Activated CD4-positive, alpha-beta T cell treated with anti-CD3 and anti-CD28 coated beads, Interleukin-2, Interleukin-6, amounts not matched to agents 100 ng/mL and 50 ng/mL, durations not matched to agents 16 hours and 8 hours (primary cell): ENCODE measurements at places on chromosomes 13 and 19.

DNA sequence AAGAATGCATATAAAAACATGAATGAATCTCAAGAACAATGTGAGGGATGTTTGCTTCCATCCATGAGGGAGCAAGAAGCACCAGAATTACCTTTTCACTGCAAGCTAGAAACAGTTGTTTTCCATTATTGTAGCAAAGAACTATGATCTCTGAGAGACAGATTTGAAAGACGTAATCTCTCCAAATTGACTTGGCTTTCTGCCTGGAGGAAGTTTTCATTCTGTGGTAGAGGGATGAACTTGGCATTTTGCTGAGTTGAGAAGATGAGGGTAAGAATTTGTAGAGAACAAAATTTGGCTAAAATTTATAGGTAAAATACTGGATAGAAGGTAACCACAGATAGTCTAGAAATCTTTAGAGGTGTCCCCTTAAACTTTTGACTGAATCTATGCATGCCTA, 496.8 kb downstream of the TDRD3 start:
- DNase-seq: no peak

- DNase-seq: no peak
Observed at GRCh38 chr19:47375694-47376588, 26.8 kb downstream of the DHX34 start.

DNA sequence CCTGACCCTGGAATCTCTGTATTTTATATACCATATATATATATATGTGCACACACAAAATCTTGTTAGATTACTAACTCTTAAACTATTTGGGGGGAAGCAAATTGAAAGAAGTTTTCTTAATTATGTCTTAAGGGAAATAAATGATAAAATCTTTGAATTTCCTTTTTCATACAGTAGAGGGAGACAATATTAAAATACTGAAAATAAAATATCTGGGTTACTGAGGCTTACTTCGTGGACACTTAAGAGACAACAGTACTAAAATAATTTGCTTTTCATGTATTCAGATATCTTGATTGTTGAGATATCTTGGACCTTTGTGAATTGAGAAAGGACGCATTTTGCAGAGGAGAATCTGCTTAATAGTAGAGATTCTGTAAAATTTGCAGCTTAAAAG, 17.0 kb downstream of the SUGT1 start:
- no peak for DNase-seq

GRCh38 chr13:54879036-54879435, 1850.4 kb downstream of the OLFM4 start:
- no peak for DNase-seq

- peak; percentile 80 for DNase-seq
Observed at GRCh38 chr19:16062789-16063188, 13.5 kb upstream of the TPM4 start.

DNA sequence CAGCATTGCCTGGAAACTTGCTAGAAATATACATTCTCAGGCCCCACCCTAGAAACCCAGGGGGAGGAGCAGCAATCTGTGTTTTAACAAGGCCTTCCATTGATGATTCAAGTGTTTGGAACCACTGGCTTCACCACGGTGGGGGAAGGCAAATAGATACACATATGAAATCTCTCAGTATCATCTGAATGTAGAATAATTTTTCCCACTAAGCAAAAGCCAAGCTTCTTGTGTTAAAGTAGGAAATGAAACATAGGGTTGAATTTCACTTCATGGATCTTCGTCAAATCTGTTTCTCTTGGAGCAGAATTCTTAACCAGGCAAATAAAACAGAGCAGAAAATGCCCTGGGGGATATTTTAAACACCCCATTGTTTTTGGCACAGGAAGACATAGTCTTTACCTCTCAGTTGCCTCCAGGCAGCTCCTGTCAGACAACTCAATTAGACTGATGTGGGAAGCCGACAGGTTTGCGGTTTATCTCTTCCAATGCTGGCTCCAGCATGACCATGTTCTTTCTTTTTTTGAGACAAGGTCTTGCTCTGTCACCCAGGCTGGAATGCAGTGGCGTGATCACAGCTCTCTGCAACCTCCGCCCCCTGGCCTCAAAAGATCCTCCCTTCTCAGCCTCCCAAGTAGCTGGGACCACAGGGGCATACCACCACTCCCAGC, 213.0 kb downstream of the FOXO1 start:
- DNase-seq: no peak

- no peak for DNase-seq
Observed at GRCh38 chr19:35732540-35733179, 9.6 kb downstream of the IGFLR1 start.

GRCh38 chr19:1882786-1883692, 2.3 kb downstream of the ABHD17A start:
- no peak for DNase-seq

- peak; percentile 44 for DNase-seq
Observed at GRCh38 chr13:22161871-22162270, 491.0 kb downstream of the FGF9 start.

- DNase-seq: no peak
Observed at GRCh38 chr13:41307884-41308640, 3.0 kb upstream of the NAA16 start.

GRCh38 chr19:18849838-18850400, 18.2 kb downstream of the UPF1 start:
- no peak for DNase-seq

- no peak for DNase-seq
Observed at GRCh38 chr19:615619-616018, 17.7 kb downstream of the POLRMT start.

DNA sequence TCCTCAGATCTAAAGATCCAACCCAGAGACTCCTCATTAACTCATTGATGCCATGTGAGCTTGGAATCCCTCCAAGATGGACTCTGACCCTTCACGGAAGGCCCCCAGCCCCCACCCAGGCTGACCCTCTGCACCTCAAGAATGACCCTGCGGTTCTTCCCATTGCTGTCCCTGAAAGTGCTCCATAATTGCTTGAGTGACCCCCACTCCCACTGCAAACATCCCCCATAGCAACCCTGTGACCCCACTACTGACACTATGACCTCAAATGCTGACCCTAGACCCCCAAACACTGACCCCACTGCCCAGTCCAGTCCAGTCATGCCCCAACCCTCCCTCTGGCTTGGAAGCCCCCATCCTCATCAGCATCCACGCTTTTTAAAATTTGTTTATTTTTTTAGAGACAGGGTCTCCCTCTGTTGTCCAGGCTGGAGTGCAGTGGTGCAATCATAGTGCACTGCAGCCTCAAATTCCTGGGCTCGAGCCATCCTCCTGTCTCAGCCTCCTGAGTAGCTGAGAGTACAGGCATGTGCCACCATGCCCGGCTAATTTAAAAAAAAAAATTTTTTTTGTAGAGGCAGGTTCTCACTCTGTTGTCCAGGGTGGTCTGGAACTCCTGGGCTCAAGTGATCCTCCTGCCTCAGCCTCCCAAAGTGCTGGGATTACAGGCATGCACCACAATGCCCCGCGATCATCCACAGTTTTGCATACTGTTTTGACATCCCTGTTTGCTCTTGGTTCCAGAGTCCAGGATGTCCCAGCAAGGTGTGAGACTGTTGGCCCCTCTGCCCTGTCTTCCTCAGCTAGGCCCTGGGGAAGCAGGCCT, 855 bp downstream of the LYL1 start:
- no peak for DNase-seq

- no peak for DNase-seq
Observed at GRCh38 chr13:50955241-50955640, 45.6 kb downstream of the RNASEH2B start.

- DNase-seq: no peak
Observed at GRCh38 chr13:25200783-25201182, 28.7 kb upstream of the AMER2 start.

GRCh38 chr13:26221399-26221720, 754 bp downstream of the RNF6 start:
- no peak for DNase-seq

- no peak for DNase-seq
Observed at GRCh38 chr13:102903659-102904407, 58.0 kb downstream of the ERCC5 start.

DNA sequence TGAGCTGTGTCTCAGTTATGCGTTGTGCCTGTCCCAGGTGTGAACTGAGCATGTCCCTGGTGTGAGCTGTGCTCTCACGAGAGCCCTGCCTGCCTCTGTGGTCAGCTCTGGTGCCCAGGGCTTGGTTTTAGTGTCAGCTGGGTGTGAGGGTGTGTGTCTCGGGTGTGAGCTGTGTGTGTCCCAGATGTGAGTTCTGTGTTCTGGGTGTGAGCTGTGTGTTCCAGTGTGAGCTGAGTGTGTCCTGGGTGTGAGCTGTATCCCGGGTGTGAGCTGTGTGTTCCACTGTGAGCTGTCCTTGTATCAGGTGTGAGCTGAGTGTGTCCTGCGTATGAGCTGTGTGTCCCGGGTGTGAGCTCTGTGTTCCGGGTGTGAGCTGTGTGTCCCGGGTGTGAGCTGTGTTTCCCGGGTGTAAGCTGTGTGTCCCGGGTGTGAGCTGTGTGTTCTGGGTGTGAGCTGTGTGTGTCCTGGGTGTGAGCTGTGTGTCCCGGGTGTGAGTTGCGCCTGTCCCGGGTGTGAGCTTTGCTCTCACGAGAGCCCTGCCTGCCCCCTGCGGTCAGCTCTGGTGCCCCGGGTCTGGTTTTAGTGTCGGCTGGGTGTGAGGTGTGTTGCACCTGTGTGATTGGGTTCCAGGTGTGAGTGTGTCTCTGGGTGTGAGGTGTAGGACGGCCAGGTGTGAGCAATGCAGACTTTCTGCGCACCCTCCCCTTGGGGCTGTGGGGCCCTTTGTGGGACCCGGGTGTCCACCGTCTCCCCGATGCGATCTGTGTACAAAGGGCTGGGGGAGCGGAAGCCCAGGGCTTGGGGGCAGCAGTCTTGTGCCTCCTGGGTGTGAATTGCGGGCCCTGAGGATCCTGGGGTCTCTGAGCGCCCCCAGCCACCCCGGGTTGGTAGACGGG, 7.1 kb upstream of the PEAK3 start:
- DNase-seq: no peak

DNA sequence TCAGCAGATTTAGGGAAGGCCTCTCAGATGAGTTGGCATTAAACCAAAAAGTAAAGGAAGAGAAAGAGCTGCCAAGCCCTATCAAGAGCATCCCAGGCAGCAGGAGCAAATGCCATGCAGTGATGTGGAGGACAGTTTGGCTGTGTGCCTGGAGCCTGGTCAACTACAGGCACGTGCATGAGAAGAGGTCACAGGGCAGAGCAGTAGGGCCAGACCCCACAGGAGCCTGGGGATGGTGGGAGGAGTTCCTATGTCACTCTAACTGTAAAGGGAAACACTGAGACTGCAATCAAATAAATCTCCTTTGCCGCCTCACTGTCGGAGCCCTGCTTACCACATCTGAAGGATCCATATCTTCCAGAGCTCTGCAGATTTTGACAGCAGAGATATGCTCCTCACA, 240.5 kb downstream of the ENOX1 start:
- DNase-seq: no peak

DNA sequence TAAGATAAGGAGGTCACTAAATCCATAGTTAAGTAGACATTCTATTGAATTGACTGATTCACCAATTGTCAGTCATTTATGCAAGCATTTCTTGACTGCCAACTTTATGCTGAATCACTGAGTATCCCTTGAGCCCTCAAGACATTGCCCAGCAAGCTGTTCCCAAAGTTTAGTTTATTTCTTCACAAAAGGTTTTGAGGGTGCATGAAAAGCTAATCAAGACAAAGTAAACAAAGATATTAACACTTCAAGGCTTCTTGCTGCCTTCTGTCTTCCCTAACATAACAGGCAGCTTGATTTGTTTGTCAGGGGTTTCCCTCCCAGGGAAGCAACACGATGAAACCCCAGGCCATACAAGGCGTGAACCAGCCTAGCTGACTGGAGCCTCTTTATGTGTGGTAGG, 374.4 kb downstream of the SPRY2 start:
- no peak for DNase-seq

- DNase-seq: no peak
Observed at GRCh38 chr19:17268754-17269153, 1.5 kb downstream of the BABAM1 start.

DNA sequence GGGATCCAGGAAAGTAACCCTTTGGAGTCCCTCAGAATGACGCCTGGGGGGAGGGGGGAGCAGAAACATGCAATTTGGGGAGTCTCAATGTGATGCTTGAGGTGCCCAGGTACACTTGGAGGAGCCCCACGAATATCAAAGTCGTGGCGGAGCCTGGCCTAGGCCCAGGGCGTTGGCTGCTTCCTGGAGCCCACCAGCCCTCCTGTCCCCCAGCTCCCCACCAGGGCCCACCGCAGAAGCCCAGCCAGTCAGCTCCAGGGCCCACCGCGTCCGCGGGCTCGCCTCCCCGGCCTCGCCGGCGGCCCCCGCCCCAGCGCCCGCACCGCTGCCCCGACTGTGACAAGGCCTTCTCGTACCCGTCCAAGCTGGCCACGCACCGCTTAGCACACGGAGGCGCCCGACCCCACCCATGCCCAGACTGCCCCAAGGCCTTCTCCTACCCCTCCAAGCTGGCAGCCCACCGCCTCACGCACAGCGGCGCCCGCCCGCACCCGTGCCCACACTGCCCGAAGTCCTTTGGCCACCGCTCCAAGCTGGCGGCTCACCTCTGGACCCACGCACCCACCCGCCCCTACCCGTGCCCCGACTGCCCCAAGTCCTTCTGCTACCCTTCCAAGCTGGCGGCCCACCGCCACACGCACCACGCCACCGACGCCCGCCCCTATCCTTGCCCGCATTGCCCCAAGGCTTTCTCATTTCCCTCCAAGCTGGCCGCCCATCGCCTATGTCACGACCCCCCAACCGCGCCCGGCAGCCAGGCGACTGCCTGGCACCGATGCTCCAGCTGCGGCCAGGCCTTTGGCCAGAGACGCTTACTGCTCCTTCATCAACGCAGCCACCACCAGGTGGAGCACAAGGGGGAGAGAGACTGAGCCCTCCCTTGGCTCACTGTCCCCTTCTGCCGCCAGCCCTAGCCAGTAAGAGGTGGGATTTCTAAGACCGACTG, 2.1 kb downstream of the ZNF575 start:
- DNase-seq: peak; percentile 17

DNA sequence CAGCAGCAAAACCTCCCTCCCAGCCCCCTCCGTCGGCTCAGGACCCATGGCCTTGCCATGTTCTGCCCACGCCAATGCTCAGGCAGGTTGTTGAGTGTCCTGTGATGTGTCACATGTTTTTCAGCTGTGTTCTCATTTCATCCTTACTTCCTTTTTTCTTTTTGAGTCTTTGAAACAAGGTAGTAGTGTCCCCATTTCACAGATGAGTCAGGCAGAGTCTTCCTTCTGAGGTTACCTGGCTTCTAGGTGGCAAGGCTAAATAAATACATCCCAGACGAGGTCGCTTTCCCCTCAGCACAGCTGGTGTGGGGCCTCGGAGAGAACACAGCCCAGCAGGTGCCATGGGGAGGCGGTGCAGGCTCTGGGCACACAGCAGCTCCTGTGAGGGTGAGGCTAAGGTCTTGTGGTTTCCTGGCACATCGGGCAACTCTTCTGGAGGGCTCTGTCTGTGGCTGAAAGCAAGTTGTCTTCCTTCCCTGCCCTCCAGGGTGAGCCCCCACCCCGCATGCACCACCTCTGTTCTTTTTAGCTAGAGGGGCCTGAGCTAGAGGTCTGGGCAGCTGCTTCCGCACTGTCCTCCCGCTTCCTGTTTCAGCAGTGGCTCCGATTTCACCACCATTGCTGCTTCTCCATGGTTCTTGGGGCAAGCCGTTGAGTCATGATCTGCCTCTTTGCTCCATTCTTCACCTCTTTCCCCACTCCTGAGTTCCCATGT, 15.1 kb downstream of the PRAM1 start:
- peak; percentile 70 for DNase-seq
